ENCODE measurements at places on chromosomes 16 and 17.

GRCh38 chr17:17757391-17757791 lies 76.1 kb downstream of the RAI1 start:
- DNase-seq: no peak

DNA sequence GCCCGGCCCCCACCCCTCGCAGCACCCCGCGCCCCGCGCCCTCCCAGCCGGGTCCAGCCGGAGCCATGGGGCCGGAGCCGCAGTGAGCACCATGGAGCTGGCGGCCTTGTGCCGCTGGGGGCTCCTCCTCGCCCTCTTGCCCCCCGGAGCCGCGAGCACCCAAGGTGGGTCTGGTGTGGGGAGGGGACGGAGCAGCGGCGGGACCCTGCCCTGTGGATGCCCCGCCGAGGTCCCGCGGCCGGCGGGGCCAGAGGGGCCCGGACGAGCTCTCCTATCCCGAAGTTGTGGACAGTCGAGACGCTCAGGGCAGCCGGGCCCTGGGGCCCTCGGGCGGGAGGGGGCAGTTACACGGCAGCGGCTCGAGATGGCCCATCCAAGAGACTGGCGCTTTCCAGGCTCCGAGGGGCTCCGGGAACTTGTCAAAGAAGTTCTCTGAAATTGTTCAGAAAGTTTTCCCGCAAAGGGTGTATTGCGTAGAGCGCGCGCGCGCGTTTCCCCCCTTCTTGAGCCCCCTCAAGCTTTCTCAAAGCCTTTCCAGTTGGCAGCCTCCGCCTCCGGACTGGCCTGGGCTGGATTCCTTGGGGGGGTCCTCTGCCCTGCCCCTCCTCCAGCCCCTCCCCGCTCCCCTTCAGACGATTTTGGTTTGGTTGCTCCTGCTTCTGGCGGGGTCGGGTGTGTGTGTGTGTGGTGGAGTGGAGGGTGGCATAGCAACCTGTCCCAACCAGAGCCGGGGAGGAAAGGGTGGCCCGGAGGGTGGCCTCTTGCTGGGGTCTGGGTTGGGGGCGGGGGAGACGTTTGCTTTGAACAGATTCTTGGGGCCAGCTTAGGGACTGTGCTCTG lies 504 bp downstream of the ERBB2 start:
- DNase-seq: no peak

DNA sequence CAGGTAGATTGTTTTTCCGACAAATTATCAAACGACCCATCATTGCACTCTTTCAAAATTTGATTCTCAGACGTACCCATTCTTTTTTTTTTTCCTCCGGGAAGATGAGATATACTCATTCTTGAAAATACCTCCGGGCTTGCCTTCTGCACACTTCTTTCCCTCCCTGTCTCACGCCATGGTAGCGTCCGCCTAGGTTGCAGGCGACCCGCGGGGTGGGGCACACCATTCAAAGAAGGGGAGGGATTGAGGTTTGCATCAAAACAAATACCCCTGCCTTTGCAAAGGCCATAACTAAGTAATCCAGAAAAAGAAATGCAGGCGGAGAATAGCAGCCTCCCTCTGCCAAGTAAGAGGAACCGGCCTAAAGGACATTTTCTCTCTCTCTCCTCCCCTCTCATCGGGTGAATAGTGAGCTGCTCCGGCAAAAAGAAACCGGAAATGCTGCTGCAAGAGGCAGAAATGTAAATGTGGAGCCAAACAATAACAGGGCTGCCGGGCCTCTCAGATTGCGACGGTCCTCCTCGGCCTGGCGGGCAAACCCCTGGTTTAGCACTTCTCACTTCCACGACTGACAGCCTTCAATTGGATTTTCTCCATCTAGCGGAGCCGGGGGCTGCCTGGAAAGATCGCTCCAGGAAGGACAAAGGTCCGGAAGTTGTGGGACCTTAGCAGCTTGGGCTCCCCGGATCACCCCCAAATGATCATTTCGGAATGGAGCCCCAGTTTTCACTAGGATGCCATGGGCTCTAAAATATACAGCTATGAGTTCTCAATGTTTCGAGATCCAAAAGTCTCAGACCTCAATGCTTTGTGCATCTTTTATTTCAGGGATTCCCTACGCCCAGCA lies 843 bp downstream of the TP53 start:
- DNase-seq: peak; percentile 47

- no peak for DNase-seq
Measured at GRCh38 chr17:63698886-63699637, 863 bp downstream of the LIMD2 start.

- no peak for DNase-seq
Measured at GRCh38 chr17:17714261-17714866, 33.1 kb downstream of the RAI1 start.

Measured in retinal pigment epithelial cell (primary cell).